IPS-NIHi11 (cell line): ENCODE measurements at places on chromosomes 4 and X.

GRCh38 chr4:145681956-145682355, 2.0 kb downstream of the C4orf51 start:
- no peak for DNase-seq

DNA sequence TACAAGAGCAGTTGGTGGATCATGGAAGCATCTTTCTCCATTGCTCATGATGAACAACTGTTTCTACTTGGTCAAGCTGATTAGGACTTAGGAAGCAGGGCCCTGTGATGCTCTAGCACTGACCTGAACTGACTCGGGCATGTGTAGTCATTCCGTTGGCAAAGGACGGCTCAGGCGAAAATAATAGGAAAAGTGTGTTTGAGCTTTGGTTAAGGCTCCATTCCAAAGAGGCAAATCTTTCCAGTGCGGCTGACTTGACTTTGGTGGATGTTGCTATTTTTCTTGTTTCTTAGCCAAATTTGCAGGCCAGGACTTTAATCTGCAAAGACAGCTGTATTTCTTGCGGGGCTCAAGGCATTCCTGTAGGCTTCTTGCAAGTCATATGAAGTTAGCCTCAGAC, 39.5 kb downstream of the ZNF518B start:
- DNase-seq = no peak

- no peak for DNase-seq
Observed at GRCh38 chr4:130689181-130689580, 1593.2 kb downstream of the C4orf33 start.

DNA sequence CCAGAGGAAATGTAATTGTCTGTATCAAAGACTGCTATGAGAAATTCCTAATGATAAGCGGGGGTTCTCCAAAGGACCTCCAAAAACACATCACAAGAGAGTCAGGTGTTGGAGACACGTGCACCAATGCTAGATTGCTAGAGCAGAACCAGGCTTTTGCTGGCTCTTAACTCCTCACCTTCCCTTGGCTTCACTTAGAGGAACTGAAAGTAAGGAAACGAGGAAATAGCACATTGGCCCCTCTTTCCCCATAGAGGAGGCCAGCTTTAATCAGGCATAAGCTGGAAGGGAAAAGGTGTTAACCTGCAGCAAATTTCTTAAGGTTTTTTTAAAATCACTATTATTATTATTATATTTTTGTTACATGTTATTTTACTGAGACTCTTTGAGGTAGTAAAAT, 13.6 kb downstream of the OTC start:
- DNase-seq = no peak

DNA sequence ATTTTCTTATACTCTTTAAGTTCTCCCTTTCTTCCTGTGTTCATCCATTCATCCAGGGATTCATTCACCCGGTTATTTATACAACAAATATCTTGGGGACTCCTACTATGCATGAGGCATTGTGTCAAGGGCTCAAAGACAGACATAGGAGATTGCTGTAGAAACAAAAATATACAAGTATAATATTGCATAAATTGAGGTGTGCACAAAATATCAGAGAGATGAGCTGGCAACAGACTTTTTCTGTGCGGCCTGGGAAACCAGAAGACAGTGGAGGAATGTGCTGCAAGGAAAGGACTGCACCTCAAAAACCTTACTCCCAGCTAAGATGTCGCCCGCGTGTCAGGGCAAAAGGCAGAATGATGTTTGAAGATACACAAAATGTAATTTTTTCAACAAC, 9.6 kb downstream of the OTOP1 start:
- DNase-seq = no peak

DNA sequence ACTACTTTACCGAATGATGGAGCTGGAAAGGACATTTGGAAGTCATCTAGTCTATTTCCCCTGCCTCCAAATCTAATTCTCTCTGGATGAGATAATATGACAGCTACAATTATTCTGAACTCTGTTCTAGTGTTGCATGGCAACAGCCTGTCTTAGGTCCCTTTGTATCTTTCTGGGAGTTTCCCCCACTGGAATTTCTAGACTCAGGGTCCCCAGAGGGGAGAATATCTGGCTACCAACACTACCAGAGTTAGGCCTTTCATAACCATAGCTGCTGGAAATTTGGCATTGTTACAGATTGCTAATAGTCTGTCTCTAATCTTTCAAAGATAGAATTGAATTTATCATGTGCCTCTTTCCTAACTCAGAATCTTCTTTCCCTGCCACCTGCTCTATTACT, 4.5 kb downstream of the MSN start:
- no peak for DNase-seq

GRCh38 chr4:78293821-78294301, 236.7 kb downstream of the FRAS1 start:
- no peak for DNase-seq

DNA sequence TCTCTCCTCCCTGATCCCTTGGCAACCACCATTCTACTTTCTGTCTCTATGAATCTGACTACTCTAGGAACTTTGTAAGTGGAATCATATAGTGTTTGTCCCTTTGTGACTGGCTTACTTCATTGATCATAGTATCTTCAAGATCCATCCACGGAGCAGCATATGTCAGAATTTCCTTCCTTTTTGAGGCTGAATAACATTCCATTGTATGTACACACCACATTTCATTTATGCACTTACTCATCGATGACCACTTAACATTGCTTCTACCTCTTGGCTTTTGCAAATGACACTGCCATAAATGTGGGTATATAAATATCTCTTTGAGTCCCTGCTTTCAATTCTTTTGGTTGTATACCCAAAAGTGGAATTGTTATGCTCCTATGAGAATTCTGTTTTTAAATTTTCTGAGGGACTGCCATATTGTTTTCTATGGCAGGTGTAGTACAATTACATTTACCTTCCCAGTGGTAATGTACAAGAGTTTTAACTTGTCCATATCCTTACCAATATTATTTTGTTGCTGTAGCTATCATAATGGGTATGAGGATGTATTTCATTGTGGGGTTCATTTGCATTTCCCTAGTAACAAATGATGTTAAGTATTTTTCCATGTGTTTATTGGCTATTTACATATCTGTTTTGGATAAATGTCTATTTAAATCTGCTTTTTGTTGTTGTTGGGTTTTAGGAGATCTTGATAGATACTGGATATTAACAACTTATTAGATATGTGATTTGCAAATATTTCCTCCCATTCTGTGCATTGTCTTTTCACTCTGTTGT, 466.1 kb downstream of the C4orf33 start:
- DNase-seq = no peak

DNA sequence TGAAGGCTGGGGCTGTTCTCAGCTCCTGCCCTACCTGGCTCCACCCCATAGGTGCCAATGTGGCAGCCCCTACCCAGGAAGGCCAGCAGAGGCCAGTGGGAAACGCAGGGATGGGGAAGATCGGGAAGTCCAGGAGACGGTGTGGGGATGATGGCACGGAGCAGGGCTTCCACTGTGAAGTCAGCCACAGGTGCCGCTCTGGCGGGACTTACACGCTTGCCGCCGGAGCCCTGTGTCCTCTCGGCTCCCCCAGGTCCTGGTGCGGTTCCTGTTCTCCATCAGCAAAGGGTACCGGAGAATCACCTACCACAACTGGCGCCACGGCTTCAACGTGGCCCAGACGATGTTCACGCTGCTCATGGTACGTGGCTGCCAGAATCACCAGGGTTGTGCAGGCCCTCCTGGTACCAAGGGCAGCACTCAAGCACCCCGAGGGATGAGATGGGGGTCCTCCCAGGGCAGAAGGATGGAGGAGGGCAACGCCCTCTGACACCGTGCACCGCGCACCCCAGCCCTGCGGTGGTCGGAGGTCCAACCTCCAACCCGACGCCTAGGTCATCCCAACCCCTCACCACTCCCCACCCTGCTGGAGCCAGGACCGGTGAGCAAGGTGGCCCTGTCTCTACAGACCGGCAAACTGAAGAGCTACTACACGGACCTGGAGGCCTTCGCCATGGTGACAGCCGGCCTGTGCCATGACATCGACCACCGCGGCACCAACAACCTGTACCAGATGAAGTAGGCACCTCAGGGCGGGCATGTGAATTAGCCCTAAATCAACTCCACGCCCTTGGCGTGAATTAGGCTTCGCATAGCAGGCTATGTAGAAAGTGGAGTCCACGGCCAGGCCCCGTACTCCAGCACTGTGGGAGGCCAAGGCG, 12.0 kb downstream of the ATP5ME start:
- DNase-seq = no peak

- DNase-seq = no peak
Observed at GRCh38 chr4:37561803-37562207, 124.4 kb downstream of the RELL1 start.

DNA sequence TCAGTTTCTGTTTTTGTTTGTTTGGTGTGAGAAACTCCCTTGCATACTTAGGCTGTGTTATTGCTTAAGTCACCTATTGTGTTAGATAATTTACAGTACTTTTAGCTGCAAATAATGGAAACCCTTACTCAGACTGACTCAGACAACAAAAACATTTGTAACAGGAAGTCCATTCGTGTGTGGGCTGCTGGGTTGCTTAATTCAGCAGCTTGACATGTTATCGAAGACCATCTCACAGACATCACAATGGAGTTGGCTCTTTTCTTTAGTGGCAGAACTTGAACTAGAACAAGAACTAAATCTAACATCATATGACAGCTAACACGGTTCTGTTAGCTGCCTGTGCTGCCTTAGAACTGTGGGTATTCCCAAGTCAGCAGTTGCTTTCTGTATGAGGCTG, 9.9 kb upstream of the GABRE start:
- no peak for DNase-seq

- no peak for DNase-seq
Observed at GRCh38 chr4:47642985-47643760, 158.1 kb downstream of the ATP10D start.

- no peak for DNase-seq
Observed at GRCh38 chrX:127259742-127260141, 440.2 kb downstream of the PRR32 start.

DNA sequence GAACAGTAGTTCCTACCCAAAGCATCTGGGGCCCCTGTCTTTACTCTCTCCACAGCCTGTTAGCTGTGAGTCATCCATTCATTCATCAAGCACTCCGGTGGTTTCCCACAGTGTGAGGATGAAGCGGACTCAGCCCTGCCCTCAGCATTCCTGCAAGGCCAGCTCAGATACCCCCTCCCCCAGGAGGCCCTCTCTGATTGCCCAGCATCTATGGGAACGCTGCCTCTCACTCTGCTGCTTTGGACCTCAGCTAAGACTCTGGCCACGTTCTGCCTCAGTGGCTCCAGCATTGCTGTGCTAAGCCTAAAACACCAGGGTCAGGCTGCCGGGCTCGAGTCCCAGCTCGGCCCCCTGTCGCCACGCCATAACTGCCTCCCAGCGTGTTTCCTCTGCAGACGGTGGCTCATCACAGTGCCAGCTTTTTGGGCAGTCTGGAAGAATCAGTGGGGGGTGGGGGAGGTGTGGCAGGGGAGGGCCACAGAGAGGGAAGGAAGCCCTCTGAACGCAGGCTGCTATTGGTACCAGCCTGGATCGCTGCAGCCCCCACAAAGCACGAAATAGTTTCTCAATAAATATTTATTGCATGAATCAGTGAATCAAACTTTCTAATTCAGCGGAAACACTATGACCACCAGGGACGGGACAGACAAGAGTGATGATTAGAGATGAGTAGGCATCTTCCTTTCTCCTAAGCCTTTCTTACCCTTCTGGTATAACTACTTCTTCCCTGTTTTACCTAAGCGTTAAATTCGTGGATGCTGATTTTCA, 74.4 kb downstream of the SORCS2 start:
- DNase-seq = peak; percentile 60

DNA sequence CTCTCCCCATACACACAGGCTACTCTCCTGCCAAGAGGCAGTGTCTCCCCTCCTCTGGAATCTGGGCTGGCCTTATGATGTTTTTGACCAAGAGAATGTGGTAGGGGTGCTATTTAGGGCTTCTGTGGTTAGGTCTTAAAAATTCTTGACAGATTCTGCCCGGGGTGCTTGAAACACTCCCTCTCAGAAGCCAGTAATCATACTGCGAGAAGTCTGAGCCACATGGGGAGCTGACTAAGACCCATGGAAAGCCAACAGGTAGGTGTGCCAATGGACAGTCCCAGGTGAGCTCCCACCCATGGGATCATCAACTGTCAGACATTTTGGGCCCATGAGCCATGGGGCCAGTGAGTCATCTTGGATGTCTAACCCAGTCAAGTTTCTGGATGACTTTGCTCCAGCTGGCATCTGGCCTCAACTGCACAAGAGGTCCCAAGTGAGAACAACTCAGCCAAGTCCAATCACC, 315.7 kb downstream of the FBXW7 start:
- DNase-seq = no peak

DNA sequence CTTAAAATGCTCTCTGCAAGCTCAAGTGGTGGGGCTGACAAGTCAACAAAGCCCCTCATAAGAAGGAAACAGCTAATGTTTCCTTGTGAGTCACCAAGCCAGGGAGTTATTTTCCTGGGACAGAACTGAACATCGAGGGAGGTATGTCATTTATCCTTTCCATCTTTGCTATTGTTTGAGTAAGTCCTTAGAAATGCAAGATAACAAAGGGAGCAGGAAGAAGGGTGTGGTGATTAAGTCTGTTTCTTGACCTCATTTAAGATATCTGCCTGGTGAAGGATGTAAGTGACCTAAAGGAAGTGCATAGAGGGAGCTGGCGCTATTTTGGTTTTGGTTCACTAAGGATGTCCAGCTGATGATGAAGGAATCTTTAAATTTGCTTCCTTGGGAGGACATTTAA, 39.9 kb downstream of the ATG4A start:
- no peak for DNase-seq

DNA sequence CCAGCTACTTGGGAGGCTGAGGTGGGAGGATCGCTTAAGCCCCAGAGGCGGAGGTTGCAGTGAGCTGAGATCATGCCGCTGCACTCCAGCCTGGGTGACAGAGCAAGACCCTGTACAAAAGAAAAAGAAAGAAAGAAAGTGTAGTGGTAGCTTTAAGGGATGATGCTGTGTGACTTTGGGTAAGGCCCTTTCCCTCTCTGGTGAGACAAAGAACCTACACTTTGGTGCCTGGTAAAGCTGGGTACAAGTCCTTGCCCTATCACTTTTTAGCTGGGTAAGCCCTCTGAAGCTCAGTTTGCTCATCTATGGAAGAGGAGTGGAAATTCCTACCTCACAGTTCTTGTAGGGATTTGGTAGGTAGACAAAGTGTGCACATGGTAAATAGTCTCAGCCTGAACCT, 1.7 kb upstream of the IQSEC2 start:
- no peak for DNase-seq

GRCh38 chr4:24380957-24381665, 203.2 kb downstream of the DHX15 start:
- DNase-seq = no peak

DNA sequence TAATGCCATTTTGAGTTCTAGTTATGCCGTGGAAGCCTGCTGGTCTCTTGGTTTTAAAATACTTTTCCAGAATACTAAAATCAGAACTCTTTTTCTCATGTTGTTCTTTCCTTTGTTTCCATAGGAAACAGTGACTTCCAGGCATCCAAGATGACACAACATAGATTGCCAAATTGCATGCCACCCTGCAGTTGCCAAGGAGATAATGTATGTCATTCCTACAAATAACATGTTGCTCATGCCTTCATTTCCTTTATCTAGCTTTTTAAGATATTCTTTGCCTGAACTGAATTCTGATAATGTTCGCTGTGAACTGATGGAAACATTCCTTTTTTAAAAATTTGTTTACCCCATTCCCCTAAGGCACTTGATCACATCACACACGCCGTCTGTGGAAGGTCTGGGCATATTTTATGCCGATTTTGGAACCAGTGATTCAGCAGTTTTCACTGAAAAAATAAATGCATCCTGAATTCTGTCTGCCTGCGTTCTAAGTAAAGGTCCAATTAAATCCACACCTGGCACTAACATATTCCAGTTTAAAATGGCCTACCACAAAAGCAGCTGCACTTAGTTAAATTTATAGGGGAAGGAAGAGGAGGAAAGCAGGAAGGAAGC, 38.0 kb upstream of the COX7B2 start:
- DNase-seq = no peak
